ENCODE measurements at places on chromosomes 16 and 17.

DNA sequence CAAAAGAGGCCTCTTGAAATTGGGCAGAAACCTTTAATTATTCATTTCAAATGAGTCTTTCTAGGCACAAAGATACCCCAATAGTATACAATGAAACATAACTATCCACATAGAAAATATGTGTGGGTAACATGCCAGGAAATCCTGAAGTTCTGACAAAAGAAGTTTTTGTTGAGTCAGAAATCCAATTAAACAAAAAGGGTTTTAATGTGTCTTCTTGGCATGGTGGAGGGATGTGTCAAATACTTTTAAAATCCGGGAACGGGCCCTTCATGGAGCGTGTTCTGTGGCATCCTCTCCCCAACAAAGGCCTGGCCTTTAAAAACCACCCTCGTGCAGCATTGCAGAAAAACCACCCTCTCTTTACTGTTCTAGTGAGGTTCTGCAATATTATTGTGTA is 14.2 kb downstream of the CDRT4 start:
- H3K27ac ChIP-seq, result no peak overlapping the region
- H3K4me1 ChIP-seq, result no peaks in the 10 kb centered on the region
- no peaks in the 10 kb centered on the region for H3K27me3 ChIP-seq
- H3K36me3 ChIP-seq, result no peaks in the 10 kb centered on the region
- DNase-seq, result no peak

DNA sequence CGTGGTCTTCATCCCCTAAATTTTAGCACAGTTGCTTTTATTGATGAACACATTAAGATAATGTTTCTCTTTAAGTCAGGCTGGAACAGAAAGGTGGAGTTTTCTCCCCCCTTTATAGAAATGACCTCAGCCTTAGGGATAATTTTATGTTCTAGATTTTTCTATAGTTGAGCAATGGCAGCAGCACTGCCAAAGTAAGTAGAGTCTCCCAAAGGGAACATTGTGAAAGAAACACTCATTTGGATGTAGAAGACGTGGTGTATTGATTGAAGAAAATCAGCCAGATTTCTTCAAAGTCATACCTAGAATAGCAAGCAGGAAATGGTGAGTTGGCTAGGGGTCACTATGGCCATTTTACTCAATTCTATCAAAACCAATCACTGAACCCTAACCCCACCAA is 122.5 kb downstream of the DNAH9 start:
- H3K27me3 ChIP-seq, result no peaks in the 10 kb centered on the region
- H3K36me3 ChIP-seq, result no peaks in the 10 kb centered on the region
- no peak overlapping the region for H3K27ac ChIP-seq
- no peak overlapping the region for H3K4me3 ChIP-seq
- no peaks in the 10 kb centered on the region for H3K4me1 ChIP-seq
- no peak for DNase-seq

DNA sequence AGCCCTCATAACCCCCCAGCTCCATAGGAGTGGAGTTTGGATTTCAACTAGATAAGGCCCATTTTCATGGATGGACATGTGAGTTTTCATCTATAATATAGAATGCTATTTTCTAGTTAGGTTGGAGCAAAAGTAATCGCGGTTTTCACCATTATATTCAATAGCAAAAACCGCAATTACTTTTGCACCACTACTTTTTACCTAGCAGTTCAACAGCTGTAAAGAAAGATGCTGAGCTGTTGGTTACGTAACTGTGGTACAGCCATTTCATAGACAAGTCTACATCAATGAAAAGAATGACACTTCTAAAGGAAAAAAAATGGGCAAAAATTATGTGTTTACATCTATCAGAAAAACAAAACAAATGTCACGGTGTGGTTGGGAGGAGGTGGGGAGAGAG is 507.7 kb downstream of the MAF start:
- H3K27me3 ChIP-seq, result no peaks in the 10 kb centered on the region
- DNase-seq, result no peak
- peaks cover 54% of the 10 kb centered on the region for H3K4me1 ChIP-seq
- H3K27ac ChIP-seq, result no peak overlapping the region

DNA sequence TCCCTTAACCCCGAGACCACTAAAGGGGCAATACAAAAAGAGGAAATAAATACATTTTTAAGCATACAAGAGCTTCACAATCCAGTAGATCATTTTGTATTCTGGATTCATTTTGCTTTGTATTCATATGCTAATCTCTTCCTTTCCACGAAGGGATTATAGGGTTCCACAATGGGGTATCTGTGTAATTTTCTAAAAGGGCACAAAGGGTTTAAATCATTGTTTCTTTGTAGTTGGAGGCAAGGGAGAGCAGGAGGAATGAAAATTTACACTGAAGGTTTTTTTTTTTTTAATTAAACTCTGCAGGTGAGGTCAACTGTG is 592 bp upstream of the NUFIP2 start:
- no peaks in the 10 kb centered on the region for H3K27me3 ChIP-seq
- no peaks in the 10 kb centered on the region for H3K36me3 ChIP-seq
- peak; percentile 7 for DNase-seq
- H3K27ac ChIP-seq, result peak overlapping the region; percentile 75
- peak overlapping the region; percentile 52 for H3K4me3 ChIP-seq

DNA sequence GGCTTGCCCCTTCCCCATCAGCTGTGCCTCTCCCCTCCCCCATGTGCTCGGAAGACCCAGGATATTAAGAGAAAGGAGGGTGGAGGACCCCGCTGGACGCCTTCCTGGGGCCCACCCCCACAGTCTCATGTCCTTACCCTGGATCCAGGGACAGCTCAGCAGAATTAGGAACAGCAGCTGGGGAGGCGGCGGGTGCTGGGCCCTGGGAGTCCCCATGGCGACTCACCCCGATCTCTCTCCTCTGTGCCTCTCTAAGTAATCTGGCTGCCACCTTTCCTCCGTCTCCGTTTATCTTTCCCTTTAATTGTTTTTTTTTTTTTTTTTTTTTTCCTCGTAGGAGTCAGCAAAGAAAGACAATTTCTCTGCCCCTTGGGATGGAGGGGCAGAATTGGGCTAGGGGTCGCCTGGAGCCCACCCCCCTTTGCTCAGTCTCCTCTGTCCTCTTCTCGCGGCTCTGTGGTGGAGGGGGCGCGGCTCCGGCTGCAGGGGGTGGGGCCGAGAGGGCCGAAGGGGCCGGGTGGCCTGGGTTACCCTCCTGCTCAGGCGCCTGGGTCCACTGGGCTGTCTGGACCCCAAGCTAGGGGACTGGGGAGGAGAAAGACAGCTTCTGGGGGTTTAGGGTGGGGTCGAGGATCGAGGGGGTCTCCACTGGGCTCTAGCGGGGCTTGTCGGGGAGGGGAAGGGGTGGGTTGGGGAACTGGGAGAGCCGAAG is 390 bp downstream of the SEZ6L2 start:
- peaks cover 26% of the 10 kb centered on the region for H3K27me3 ChIP-seq
- peaks cover 7% of the 10 kb centered on the region for H3K4me1 ChIP-seq
- no peaks in the 10 kb centered on the region for H3K36me3 ChIP-seq
- no peak overlapping the region for H3K4me3 ChIP-seq

DNA sequence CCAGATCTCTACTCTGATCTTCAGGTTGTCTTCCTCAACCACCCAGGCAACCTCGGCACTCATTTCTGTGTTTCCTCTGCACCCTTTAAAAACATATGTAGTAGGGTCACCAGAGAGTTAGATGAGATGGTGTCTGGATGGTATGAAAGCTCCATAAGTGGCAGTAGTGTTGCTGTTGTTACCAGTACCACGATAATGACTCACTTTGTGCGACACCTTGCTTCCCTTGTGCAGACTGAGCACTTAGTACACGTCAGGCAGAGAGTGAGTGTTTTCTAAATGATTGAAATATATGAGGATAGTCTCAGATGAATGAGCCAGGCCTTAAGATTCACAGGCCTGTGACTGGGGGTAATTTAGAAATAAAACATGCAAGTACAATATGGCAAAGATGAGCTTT is 188.7 kb downstream of the MAF start:
- H3K27me3 ChIP-seq, result no peaks in the 10 kb centered on the region
- no peak overlapping the region for H3K4me3 ChIP-seq
- H3K4me1 ChIP-seq, result peaks cover 14% of the 10 kb centered on the region
- no peak for DNase-seq

- H3K4me3 ChIP-seq, result no peak overlapping the region
- H3K4me1 ChIP-seq, result no peaks in the 10 kb centered on the region
- H3K36me3 ChIP-seq, result no peaks in the 10 kb centered on the region
- H3K27ac ChIP-seq, result no peak overlapping the region
Observed at GRCh38 chr16:26623442-26623841, 443.3 kb upstream of the C16orf82 start.

DNA sequence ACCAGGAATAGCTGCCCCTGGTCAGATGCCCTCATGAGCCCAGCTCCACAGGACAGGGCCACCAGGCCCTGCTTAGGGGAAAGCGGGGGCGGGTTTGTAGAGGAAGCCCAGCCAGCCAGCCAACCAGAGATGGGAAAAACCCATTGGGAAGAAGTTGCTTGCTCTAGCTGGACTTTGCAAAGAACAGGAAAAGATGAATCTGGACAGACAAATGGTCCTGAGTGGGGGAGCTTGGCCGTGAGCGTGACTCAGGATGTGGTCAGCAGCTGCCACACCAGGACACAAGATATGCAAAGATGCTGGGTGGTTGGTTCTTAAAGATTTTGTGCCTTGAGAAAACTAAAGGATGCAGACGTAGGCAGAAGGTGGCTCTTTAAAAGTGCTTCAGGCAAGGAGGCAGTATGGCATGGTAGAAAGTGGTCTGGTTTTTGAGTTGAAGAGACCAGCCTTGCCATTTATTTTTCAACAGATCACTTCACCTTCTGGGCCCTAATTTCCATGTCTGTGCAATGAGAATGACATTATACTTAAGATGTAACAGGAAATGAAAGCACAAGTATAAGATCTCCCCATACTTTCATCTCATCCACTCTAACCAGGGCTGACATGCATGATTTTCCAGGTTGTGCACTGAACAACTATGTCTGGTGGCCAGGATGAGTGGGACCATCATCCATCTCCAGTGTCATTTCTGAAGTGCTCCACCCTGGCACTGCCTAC is 27.8 kb upstream of the HEATR6 start:
- no peaks in the 10 kb centered on the region for H3K36me3 ChIP-seq
- H3K4me1 ChIP-seq, result no peaks in the 10 kb centered on the region
- H3K27ac ChIP-seq, result no peak overlapping the region
- no peaks in the 10 kb centered on the region for H3K27me3 ChIP-seq
- H3K4me3 ChIP-seq, result no peak overlapping the region

GRCh38 chr16:25192096-25192495 is 24.7 kb upstream of the AQP8 start:
- H3K27ac ChIP-seq, result no peak overlapping the region
- H3K27me3 ChIP-seq, result no peaks in the 10 kb centered on the region
- H3K4me3 ChIP-seq, result no peak overlapping the region
- H3K36me3 ChIP-seq, result no peaks in the 10 kb centered on the region
- no peaks in the 10 kb centered on the region for H3K4me1 ChIP-seq

GRCh38 chr17:8020776-8021564 is 17.9 kb upstream of the ALOX15B start:
- peaks cover 13% of the 10 kb centered on the region for H3K27me3 ChIP-seq
- no peak overlapping the region for H3K27ac ChIP-seq
- no peaks in the 10 kb centered on the region for H3K4me1 ChIP-seq
- no peak overlapping the region for H3K4me3 ChIP-seq
- no peaks in the 10 kb centered on the region for H3K36me3 ChIP-seq
- no peak for DNase-seq

GRCh38 chr16:57540906-57541753 is 1.3 kb upstream of the ADGRG5 start:
- no peak for DNase-seq
- peaks cover 67% of the 10 kb centered on the region for H3K4me1 ChIP-seq
- H3K27me3 ChIP-seq, result no peaks in the 10 kb centered on the region
- H3K27ac ChIP-seq, result no peak overlapping the region
- H3K4me3 ChIP-seq, result no peak overlapping the region

DNA sequence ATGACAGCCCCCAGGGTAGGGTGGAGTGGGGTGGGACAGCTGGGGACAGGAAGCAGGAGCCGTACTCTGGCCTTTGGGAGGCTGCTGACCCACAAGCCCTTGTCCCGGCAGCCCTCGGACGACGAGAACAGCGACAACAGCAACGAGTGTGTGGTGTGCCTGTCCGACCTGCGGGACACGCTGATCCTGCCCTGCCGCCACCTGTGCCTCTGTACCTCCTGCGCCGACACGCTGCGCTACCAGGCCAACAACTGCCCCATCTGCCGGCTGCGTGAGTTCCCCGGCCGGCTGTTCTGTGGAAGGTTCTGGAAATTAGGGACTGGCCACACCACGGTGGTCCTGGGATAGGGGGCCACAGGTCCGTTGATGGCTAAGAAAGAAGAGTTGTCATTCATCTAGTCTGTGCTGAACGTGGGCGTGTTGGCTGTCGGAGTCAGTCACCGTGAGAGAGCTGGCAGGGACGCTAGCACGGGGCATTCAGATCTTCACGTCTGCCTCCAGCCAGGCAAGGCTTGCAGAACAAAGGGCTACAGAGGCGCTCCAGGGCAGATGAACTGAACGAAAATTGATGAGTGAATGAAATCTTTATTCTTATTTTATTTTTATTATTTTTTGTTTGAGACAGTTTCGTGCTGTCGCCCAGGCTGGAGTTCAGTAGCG is 19.8 kb upstream of the NUDT16L1 start:
- peaks cover 5% of the 10 kb centered on the region for H3K36me3 ChIP-seq
- peaks cover 23% of the 10 kb centered on the region for H3K4me1 ChIP-seq
- H3K27ac ChIP-seq, result no peak overlapping the region
- no peak overlapping the region for H3K4me3 ChIP-seq
- H3K27me3 ChIP-seq, result no peaks in the 10 kb centered on the region

DNA sequence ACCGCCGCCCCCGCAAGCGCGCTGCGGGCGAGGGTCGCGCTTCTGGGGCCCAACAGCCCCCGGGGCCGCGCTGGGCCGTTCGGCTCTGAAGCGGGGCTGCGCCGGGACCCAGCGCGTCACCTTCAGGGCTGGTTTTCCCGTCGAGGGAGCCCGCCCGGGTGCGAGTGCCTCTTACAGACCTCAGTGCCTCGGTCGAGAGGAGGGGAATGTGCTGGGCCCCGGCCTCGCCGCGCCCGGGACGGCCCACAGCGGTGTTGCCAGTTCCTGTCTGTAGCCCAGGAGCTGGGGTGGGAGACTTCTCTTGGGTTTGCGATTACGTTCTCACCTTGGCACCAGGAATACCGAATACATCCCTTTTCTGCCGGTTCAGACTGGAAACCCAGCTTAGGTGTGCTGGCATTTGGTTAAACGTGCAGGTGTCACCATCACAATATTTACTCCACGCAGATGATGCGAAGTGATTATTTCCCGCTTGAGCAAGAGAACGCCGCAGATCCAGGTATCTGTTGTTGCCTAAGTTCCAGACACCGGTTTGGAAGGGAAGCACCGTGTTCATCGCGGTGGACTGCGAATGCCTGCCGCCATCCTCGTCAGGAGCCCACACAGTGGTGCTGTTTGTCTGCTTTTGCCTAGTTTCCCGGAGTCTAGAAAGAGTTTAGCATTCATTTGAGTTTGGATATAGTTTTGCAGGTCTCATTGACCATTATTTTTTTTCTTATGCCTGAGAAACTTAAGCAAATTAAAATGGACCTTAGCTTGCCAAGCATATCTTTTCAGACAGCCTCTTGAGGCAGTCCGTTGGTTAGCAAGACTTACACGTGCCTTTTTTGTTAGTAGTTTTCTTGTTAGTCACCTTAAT is 914 bp downstream of the MAP1LC3B start:
- no peaks in the 10 kb centered on the region for H3K27me3 ChIP-seq
- peaks cover 40% of the 10 kb centered on the region for H3K4me1 ChIP-seq
- peak overlapping the region; percentile 49 for H3K4me3 ChIP-seq

GRCh38 chr16:48180868-48181480 is 25.2 kb upstream of the ABCC12 start:
- H3K4me3 ChIP-seq, result no peak overlapping the region
- H3K27me3 ChIP-seq, result no peaks in the 10 kb centered on the region
- no peak overlapping the region for H3K27ac ChIP-seq
- no peaks in the 10 kb centered on the region for H3K4me1 ChIP-seq
- no peak for DNase-seq

GRCh38 chr16:20515688-20516090 is 60.5 kb downstream of the ACSM2B start:
- no peak overlapping the region for H3K4me3 ChIP-seq
- no peaks in the 10 kb centered on the region for H3K27me3 ChIP-seq
- no peaks in the 10 kb centered on the region for H3K4me1 ChIP-seq
- no peak for DNase-seq
- no peaks in the 10 kb centered on the region for H3K36me3 ChIP-seq

All from CD8-positive, alpha-beta memory T cell (primary cell).